GM12892 (cell line): ENCODE measurements at places on chromosomes 16 and 17.

- DNase-seq = no peak
Observed at GRCh38 chr16:87273471-87274030, 43.6 kb downstream of the C16orf95 start.

- DNase-seq = no peak
Observed at GRCh38 chr17:41494524-41494923, 4.8 kb upstream of the KRT36 start.

DNA sequence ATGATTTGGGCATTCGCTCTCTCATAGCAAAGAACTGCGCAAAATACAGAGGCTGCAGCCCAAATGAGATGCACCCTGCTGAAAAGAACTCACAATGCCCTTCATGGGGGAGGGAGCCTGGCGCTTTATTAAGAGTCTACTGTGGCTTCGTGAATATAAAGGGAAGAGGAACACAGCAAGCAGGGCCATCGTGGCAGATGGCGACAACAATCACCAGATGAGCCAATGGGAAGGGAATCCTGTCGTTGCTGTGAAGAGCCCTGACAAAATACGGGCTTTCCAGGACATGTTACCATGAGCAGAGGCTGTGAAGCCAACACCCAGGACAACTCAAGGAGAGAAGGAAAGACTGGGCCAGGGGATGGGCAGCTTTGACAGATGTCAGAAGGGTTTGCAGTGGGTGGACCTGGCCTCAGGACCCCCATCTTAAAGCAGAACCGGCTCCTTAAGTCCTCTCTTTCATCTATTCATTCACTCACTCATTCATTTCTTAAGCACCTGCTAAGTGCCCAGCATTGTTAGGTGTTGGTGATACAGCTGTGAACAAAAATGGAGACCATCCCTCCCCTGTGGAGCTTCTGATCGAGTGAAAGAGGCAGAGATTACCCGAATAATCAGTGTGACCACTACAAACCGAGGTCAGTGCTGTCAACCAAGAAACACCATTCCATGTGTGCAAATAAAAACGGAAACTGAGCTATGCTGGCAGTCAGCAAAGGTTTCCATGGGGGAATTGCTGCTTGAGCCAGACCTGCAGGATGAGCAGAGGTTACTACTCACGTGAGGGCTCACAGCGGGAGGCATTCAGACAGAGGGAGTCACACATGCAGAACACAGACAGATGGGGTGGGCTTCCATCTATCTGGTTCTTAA, 125.8 kb downstream of the DYNLRB2 start:
- no peak for DNase-seq

DNA sequence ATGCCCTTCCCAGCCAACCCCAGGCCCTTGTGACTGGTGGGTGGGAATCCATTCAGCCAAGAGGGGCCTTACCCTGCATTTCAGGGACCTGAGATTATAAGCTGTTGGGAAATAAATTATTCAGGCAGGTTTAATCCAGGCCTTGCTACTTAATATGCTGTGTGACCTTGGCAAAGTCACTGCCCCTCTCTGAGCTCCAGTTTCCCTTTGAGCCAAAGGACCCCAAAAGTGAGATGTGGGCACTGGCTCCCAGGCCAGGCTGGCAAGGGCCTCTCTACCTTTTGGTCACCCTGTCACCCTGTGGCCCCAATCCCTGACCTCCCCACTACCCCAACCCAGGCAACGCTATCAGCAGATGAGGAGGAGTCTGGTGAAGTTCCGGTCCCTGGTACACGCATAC, 33.9 kb downstream of the MYO15A start:
- no peak for DNase-seq

DNA sequence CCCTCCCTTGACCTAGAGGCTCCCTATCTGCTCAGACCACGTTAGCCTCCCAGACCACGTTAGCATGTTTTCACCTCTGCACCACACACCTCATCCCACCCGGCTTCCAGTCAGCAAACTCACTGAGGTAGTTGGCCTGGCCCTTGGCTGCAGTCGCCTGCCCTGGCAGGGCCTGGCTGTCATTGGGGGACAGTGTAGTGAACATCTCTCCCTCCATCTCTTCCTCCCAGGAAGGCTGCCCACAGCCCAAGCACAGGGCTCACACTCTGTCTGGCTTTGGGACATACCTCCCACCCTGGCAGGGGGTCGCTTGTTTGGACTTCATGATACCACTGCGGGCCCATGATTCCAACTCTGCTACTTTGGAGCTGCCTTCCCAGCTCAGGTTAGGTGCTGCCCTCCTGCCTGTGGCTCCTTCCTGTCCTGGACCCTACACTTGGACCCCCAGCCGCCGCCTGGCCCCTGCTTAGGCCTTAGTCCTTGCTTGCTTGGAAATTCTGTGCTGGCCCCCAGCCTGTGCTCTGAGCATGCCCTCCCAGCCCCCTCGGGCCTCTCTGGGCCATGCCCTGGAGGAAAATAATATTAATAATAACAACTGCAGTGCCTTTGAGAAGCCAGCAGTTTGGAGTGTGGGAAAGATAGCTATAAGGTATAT, 167.7 kb downstream of the COPRS start:
- DNase-seq = no peak

- no peak for DNase-seq
Observed at GRCh38 chr17:28258347-28258887, 60.6 kb upstream of the TMEM97 start.

DNA sequence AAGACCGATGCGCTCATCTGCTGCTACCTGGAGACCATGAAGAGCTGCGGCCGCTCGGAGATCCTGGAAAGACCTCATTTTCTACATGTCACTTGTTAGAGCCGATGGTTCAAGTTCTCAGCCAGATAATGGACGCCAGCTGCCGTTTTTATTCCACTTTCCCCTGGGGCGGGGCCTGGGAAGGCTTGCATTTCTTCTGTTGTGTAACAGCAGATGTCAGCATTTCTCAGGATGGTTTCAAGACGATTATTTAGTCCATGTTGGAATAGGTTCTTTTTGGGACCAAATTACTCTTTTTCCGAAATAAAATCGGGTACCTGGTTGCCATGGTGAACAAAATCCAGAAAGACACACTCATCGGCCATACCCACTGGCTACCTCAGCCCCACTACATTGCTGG, 1418.3 kb downstream of the CDH11 start:
- DNase-seq = no peak

DNA sequence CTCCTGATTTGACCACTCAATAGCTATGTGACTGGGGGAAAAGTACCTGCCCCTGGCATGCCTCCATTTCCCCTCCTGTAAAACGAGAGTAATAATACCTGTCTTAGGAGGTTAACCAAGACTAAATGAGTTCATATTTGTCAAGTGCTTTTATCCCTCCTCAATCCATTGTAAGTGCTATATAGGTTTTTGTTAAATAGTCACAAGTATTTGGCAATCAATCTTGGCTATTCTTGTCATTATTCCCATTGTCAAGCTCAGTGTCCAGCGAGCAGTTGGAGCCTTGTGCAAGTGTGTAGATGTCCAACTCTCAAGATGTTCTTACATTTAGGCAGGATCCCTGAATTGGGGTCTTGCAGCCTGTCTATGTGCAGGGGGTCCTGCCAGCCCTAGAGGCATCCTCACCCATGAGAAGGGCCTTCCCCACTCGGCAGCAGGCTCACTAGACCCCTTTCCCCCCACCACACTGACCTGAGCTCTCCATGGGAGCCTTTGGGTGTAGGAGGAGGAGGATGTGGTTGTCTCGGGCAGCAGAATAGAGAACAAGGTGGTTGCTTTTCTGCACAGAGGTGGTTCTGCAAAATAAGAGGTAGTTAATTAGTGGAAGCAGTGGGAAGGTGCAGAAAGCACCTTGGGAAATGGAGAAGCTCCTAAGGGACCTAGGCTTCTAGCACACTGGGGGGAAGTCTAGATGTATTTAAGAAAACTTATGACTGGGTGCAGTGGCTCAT, 18.0 kb downstream of the PIK3R6 start:
- no peak for DNase-seq

DNA sequence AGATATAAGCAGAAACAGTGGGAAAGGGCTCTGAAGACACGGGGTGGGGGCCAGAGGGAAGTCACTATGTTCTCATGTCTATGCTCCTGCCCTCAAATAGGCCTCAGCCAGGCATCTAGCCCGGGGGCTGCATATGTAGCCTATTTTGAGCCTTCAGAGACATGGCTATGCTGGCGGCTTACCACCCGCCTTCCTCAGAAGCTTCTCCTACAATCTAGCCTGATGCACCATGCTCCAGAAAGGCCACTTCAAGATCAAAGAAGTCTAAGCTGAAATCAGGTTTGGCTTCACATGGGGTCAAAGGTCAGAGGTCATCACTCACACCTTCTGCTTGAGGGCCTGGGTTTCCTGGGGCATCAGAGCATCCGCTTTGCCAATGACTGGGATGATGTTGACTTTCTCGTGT, 1.6 kb downstream of the SEPTIN1 start:
- DNase-seq = no peak

GRCh38 chr16:86406056-86406455, 104.3 kb upstream of the FOXF1 start:
- no peak for DNase-seq

- DNase-seq = no peak
Observed at GRCh38 chr17:77303620-77304019, 162.9 kb downstream of the SEC14L1 start.

DNA sequence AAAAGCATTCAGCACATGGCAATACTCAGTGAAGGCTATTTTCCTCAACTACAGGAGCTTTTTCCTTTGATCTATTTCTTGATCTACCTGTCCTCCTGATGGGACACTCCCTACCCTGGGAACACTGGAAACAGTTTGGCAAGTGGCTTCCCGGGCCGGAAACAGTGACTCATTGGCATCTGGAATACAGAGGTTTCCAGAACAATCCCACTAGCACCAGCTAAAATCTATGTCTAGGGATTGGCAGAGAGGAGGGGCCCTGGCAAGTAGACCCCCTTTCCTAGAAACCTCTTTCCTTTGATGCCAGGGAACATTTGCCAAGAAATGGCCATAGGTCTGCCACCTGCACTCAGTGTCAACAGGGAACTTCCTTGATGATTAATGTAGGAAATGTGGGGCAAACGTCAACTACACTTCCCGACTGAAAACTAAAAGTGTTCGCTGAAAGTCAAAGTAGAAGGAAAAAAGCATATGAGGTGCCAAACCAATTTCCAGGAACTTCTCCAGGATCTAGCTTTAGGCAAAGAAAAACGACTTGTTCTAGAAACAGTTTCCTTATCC, 30.4 kb upstream of the FBXW10B start:
- no peak for DNase-seq

DNA sequence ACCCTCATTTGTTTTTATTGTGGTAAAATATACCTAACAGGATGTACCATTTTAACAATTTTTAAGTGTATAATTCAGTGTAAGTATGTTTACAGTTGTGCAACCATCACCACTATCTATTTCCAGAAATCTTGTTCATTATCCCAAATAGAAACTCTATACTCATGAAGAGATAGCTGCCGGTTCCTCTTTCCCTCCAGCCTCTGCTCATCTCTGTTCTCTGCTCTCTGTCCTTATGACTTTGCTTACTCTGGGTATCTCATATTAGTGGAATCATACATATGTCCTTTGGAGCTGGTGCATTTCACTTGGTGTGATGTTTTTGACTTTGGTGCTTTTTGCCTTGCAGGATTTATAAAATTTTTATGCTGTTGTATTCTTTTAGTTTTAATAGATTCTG, 19.4 kb downstream of the CYLD start:
- no peak for DNase-seq

DNA sequence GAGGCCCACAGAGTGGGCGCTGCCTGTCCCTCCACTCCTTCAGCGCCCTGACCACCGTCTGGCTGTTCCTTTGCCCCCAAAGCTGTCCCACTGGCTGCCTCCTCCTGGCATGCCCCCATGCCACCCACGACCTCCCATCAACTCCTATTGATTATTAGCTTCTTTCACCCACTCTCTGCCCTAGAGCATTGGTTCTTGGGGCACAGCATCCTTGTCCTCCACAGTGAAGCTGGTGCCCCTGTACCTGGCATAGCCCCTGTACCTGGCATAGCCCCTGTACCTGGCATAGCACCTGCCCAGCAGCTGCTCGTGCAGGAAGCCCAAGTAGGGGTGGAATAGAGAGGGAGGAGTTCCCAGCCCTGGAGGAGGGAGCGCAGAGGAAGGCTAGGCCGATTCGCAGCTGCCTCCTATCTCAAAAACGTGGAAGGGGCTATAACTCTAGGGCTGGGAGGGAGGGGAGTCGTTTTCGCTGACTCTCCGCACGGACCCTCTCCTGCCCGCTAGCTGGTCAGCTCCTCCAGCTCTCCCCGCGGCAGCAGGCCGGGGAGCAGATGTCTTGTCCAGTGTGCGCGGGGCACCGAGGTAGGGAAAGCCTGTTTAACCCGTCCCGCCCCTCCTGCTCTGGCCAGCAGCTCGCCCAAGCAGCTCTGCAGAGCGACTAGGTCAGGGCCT, 5.7 kb upstream of the ACTG1 start:
- DNase-seq = no peak

DNA sequence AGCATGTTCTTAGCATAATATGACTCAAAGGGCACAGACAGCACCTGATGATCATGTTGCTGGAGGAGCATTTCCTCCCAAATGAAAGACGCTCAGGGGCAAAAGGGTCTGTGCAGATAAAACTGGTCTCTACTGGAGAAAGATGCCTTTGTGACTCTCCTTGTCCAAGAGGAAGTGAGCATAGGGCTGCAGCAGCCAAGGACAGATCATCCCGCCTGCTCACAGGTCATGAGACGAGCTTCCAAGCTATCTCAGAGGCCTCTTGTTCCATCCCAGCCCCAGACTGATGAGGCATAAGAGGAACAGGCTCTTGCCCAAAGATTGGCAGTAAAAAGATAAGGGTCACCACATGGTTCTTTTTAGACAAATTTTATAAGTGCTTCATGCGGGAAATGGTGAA, 141.8 kb downstream of the KATNIP start:
- DNase-seq = no peak

DNA sequence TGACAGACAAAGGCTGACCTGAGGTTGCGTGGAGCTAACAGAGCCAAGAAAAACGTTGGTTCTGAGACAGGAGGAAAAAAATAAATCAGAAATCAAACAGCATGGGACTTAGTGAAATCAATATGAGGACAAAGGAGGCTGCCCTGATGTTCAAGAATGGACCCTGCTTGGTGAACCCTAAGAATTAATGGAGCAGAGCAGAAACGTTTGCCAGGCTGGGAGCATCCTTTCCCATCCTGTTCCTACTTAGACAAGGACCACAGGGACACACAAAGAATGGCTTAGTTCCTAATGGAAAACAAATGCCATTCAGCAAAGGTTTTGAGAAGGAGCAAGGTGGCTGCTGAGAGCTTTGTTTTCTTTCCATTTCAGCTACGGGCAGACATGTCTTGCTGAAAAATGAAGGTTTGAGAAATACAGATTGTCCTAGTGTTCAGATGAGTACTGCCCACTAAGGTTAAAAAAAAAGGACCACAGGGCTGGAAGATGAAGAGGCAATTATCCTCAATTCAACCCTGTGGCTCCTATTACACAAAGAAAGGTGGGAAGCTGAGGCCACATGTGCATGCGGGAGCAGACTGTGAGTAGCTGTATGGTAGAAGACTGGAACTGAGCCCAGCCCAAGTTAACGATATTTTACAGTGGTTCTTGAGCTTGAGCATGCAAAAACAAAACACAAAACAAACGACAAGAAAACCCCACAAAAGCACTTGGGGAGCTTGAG, 230.1 kb downstream of the SLC39A11 start:
- DNase-seq = no peak

DNA sequence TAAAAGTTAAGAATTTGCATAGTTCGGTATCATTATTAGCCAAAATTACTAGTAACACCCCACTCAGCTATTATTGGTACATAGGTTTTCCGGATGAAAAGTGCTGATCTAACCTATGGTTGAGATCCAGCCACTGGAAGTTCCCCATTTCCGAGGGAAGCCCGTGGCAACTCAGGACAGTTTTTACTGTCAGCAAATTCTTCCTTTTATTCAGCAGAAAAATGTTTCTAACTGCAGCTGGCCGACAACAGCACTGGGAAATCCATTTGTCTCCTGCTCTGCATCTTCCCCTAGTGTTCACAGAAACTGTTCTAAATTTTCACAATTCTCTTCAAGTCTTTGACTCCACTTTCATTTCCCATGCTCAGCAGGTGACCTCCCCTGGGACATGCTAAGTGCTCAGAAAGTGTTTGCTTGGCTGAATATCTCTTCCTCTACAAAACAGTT, 15.5 kb upstream of the MMD start:
- no peak for DNase-seq
